CD4-positive, alpha-beta T cell treated with Interleukin-17A for 1 hour (primary cell): ENCODE measurements at places on chromosomes 6 and 20.

DNA sequence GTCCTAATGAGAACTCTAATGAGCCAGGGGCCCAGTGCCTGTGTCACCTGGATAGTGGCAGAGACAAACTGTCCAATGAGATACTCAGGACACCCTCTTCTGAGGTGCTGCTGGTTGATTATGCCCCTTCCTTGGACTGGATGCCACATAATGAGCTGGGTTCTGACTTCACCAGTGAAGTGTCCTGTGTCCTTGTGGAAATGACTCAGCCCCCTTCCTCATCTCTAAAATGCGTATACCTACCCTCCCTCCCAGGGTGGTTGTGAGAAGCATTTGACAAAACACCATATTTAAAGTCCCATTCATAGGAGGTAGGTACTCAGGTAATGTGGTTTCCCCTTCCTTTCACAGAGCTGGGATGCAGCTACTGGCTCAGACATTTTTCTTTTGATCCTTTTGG, 28.4 kb upstream of the RNF24 start:
- DNase-seq: no peak

DNA sequence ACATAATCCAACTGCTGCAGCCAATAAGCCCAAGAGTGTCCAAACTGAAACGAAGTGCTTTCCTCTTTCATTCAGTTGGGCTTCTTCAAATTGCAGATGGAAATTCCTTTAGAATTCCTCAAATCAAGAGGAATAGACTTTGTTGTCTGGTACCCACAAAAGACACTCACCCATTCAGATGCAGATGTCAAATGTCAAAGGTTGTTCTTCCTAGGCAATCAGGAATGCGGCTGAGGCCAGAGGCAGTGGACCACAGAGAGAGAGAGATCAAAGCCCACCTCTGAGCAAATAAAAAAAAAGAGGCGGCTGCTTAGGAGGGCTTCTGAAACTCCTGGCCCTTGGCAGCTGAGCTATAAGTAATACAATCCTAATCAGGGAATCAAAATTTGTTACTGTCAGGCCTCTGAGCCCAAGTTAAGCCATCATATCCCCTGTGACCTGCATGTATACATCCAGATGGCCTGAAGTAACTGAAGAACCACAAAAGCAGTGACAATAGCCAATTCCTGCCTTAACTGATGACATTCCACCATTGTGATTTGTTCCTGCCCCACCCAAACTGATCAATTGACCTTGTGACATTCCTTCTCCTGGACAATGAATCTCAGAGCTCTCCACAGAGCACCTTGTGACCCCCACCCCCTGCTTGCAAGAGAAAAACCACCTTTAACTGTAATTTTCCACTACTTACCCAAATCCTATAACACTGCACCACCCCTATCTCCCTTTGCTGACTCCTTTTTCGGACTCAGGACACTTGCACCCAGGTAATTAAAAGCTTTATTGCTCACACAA, 303.0 kb upstream of the GJE1 start:
- DNase-seq: no peak

- DNase-seq: no peak
These were observed 275.7 kb downstream of the SOX4 start for GRCh38 chr6:21869085-21869771.

DNA sequence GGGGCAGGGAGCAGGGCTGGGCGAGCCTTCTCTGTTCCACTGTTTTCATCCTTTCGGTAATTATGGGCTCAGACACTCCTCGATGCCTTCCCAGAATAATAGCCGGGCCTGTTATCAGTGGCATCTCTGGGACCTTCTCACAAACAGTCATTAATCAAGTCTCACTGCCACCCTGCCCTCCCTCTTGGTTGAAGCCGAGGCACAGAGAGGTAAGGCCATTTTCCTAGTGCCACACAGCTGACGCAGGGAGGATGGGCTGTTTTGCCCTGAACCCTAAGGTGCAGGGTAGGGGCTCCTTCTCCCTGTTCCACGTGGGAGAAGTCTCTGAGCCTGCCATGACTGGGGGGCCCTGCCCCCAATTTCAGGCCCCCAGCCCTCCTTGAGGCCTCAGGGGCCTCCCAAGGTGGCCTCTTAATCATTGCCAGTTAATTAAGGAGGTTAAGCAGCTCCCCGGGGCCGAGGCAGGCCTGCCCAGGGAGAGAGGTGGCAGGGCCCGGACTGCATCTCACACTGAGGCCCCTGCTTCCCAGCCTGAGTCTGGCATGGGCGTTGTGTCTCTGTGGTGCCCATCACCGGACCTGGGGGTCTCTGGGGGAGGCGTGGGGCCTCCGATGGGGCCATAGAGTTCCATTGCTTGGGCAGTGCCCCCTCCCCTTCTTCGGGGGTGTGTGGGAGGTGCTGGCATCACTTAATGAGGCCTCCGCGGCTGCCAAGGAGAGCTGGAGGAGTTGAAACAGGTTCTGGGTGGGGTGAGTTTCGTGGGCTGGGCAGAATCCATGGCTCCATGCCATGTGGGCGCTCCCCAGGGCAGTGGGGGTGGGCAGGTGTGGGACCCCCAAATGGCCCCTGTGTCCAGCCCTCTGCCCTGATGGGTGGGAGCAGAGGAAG, 42.9 kb downstream of the CEBPB start:
- DNase-seq: no peak

DNA sequence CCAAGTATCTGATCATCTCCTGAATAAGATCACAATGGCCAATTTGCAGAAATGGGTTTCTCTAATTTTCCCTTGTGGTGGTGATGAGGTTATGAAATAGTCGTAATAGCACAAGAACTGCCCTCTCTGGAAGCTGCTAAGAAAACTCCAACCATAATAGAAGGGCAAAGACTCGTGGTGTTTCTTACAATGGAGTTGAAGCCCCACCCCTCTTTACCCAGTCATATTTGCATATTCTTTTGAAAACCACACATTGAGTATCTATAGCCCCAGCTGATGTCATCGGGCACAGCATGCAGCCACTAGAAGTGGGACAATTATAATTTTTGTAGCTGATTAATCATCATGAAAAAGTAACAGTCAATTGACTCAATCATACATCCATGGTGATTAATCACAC, 452.1 kb upstream of the POU3F2 start:
- no peak for DNase-seq

GRCh38 chr6:155084431-155085123, 89.5 kb downstream of the TIAM2 start:
- DNase-seq: no peak
